ENCODE measurements at places on chromosomes 11 and 22. TPM values are rescaled to one million over a fixed set of nuclear protein-coding genes. Genes with fewer than 3 reads are reported as not detected.

The P4HA3 gene
- not detected for total RNA-seq

The MB gene
- 6.3 TPM for total RNA-seq

The EMID1 gene
- total RNA-seq = 1.4 TPM

The KIRREL3 gene
- total RNA-seq = 11.7 TPM

The OR2AG2 gene
- total RNA-seq = not detected

DNA sequence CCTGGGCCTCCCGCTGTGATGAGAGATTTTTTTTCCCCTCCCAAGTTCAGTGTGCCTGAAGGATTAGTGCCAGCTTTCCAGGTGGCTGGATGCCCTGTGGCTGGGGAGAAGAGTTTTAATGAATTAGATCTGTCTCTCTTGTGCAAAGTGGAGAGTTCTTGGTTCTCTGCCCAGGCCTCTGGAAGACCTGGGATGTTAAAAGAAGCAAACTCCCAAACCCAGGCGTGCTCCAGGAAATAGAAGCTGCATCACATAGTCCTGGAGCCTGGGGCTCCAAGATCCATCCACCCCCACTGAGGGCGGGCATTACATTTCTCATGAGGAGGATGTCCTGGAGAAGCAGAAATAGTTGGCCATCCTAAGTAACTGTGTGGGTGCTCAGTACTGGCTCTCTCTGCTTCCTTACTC lies 30.6 kb downstream of the SDHAF2 start:
- peak; percentile 81 for DNase-seq

GRCh38 chr11:111634981-111635705 lies 32.9 kb downstream of the SIK2 start:
- no peak for DNase-seq

DNA sequence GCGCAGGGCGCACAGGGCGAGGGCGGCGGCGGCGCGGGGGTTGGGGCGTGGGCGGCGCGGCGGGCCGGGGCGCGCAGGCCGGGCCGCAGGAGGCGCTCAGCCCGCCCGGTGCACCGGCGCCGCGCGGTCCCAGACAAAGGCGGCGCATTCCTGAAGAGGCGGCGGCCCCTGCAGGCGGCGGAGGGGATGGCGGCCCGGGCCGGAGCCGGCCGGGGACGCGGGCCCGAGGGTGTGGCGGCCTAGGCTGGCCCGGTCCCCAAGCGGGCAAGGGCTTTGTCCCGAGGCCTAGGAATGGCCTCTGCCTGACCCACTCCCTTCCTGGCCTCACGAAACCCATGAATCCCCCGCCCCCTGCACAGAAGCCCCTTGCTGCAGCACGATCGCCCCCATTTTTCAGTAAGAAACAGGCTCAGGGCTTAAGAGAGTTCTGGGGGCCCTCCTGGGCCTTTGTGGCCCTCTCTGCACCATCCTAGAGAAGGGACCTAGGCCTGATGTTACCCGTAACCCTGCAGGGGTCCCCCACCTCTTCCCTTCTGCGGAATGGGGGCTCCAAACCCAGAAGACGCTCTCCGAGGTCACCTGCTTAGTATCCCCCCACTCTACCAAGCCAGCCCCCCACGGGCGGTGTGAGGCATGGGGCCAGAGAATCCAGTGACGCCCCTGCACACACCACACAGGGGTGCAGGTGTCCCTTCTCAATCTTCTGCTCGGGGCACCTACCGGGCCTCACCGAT lies at the start of gene RTN4R:
Gene RTN4R (minus strand): TSS at position 40 of the 734 bp plus-strand sequence. CDS start 226 bp downstream, outside the sequence.
- peak; percentile 57 for DNase-seq

DNA sequence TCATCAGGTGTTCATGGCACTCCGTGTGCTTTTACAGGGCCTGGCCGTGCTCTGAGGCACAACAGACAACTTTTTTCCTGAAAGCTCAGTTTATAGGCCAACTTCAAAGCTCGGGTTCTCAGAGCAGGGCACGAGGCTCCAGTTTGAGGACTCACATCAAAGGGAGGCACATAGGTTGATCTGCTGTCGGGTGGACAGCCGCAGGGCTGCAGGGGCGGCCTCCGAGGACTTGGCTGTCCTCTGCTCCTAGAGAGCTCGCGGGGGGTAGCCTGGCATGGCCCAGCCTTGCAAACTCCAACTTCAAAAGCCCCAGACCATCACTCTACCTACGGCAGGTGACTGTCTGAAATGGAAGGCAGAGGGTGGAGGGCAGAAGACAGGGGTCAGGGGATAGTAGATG lies 31.6 kb downstream of the C11orf58 start:
- no peak for DNase-seq

DNA sequence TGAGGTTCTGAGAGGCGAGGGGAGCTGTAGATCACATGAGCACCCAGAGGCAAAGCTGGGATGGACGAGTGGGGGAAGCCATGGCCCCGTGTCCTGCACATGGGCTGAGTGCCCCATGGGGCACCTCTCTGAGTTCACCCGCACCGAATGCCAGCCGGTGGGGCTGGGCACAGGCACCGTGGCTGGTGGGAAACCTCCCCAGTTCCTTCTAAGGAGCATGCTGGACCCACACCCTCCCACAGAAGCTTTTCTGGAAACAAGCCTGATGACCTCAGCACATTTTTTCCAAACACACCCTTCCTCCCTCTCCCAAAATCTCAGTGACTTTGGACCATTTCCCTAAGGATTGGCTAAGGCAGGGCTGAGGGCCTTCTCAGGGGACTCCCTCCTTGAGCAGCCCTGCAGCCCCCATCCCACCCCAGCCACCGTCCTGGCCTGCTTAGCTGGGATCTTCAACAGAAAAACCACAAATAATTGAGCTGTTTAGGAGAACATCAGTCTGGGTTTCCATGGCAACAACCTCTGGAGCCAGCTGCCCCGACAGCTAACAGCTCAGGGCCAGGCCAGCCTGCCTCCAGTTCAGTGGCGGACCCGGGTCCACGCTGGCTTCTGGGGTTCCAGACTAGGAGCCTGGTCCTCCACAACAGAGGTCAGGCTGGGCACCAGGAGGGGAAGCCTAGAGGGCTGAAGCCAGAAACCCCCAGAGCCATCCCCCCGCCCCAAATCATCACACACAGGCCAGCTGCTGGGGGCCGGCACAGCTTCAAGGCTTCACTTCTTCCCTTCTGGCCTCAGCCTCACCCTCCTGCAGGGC lies 18.1 kb upstream of the LINC01488 start:
- DNase-seq = peak; percentile 52

- DNase-seq = no peak
These were observed 29.2 kb upstream of the CHRNA10 start for GRCh38 chr11:3700410-3700809.

- DNase-seq = no peak
These were observed 52.0 kb downstream of the CADM1 start for GRCh38 chr11:115452241-115452640.

- no peak for DNase-seq
These were observed 52.0 kb upstream of the TSPAN18 start for GRCh38 chr11:44674809-44675208.

DNA sequence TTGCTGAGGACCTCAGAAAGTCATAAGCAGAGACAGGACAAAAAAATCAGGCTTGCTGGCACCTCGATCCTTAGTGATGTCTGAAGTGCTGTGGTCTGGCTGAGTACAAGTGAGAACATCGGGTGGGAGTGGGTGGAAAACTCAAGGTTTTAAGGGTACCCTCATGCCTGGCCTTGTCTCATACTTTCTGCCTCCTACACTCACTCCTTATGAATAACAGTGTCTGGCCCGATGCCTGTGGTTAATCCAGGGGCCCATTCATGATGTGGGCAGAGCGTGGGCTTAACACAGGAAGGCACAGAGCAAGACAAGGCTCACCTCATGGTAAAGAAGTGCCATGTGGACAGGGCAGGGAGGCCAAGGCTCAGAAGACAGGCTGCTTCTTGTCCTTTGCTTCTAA lies 11.0 kb upstream of the UCP3 start:
- DNase-seq = peak; percentile 61

GRCh38 chr11:82194521-82194920 lies 539.1 kb downstream of the FAM181B start:
- no peak for DNase-seq

DNA sequence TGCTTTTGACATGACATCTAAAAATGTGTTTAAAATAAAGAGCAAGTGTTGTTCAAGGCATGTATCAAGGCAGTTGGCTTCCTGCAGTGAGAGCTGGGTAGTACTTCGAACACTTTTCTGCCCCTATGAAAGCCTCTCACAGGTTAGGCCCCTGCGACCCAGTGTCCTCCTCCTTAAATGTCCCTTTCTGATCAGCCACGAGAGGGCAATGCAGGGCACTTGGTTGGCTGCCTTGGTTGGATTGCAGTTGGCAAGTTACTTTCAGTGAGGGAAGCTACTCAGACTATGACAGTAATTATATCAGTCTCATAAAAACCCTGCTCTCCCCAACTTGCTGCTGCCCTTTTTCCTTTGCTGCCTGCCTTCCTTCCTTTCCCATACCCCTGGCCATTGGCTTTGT lies 743.8 kb downstream of the NTM start:
- peak; percentile 62 for DNase-seq

- DNase-seq = no peak
These were observed 28.1 kb downstream of the IGSF9B start for GRCh38 chr11:133928628-133929059.

GRCh38 chr11:72069787-72070251 lies 10.5 kb downstream of the NUMA1 start:
- DNase-seq = peak; percentile 98

DNA sequence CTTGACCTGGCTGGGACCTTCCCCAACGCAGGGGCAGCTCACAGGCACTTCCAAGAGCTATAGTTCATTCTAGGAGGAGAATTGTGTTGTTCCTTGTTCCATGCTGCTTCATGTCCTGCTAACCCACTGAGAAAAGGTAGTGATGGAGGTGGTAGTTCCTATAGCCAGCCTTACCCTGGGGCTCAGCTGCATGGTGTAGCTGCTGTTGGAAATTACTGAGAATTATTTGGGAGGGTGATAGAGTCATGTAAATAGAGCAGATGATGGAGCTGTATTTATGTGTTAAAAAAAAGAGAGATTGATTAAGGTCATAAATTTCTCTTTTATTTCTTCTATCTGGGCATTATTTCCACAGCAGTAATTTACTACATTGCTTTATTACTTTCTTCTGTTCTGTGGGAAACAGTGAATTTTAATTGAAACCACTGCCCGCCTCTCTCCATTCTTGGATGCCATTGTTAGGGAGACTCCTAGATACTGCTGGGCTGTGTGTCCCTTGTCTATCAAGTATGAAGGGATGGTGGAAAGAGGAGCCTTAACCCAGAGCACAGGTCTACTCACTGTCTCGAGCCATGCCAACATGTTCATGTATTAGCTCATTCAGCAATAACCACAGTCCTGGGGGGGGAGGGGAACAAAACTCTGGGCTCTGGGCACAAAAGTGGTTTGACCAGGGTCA lies 309.2 kb downstream of the FAT3 start:
- no peak for DNase-seq

- peak; percentile 64 for DNase-seq
These were observed 324.3 kb downstream of the DYNC2H1 start for GRCh38 chr11:103433386-103434072.

GRCh38 chr22:24744638-24745037 lies 29.9 kb downstream of the PIWIL3 start:
- DNase-seq = no peak

DNA sequence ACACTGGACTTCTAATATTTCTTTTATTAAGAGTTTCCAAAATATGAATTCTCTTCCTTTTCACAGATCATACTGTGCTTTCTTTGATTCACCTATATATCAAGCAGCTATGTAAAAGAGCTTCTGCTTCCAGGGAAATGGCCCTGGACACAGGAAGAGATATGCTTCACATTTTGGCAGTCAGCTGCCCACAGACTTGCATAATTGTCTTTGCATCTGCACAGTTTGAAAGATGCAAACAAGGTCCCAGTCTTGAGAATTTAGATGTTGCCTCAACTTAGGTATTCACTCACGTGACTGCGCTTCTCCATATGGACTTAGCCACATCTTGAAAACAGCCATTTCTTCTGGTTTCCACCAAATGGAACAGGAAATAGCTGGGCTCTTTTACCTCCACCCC lies 92.3 kb upstream of the POU2AF2 start:
- no peak for DNase-seq

Data from MG63 (cell line).